NCI-H2171 (cell line): ENCODE measurements at places on chromosomes 13 and 19.
A peak's percentile ranks its signal among the peaks of the same experiment; 100 is the strongest.

DNA sequence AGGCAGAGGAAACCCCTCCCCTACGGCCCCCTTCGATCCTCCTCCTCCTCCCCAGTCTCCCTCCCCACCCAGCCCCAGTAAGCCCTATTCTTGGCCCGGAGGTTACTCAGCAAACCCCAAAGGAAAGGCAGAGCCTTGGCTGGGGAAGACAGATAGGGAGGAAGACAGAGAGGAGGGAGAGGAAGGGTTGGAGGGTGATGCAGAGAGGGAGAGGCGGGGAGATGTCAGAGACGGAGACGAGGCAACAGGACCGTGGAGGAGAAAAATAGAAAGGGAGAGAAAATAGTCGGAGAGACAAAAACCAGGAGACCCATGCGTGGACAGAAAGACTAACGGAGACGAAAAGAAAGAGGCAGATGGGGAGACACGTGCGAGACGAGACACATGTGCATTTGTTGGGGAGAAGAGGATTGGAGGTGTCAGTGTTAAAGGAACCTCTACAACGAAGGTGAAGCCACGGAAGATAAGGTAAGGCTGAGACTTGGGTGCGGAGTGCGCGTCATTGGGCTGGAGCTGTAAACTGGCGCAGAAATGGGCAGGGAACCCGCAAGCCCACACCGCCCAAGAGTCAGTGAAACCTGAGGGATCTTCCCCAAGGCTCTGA, 2.9 kb downstream of the TGFB1 start:
- DNase-seq = no peak

DNA sequence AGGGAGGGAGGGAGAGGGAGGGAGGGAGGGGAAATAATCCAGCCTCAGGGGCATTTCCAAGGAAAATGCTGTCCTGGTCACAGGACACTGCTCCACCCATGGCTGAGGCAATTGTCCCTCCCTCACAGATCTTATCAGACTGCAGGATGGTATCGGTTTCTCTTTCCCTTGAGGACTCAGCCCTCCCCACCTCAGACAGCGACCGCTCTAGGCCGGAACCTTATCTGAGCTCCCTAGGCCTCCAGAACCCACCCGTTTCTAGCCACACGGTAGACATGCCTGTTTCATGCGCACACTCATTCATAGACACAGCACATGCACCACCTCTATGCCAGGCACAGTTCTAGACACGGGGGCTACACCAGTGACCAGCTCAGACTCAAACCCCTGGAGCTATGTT, 10.0 kb upstream of the IZUMO2 start:
- DNase-seq = no peak

DNA sequence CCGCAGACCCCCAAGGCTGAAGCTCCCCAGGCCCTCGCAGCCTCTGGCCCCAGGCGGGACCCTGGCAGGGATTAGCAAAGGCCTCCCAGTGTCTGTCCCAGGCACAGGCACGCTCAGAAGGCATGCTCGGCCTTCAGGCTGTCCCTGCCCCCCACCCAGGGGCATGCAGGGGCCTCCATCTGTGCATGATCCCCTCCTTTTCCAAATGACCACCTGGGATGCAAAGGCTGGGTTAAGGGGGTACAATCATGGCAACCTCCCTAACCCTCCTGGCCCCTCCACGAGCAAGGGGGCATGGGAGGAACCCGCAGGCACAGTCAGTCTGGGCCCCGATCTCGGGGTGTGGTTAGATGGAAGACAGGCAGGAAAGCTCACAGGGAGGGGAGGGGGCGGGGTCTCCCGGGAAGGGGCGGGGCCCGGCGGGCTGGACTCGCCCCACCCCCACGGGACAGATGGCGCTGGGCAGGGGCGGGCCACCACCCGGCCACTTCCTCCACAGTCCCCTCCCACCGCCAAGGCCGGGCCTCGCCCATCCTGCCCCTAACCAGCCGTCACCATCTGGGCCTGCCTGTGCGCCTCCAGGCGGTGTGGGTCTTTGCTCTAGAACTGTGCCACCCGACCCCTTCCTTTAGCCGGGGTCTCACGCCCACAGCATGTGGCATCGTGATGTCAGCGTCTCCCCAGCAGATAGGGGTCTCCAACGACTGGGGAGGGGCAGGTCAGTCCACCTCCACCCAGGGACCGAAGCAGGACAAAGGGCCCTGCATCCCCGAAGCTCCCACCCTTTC, 7.0 kb upstream of the REXO1 start:
- peak; percentile 90 for DNase-seq

GRCh38 chr13:50417597-50417996, 402.4 kb downstream of the KCNRG start:
- no peak for DNase-seq

GRCh38 chr19:31113293-31113692, 235.9 kb downstream of the TSHZ3 start:
- no peak for DNase-seq

GRCh38 chr13:30679483-30680330, 55.6 kb upstream of the ALOX5AP start:
- DNase-seq = no peak

- no peak for DNase-seq
These were observed 96.1 kb downstream of the MYO16 start for GRCh38 chr13:108725471-108725870.

DNA sequence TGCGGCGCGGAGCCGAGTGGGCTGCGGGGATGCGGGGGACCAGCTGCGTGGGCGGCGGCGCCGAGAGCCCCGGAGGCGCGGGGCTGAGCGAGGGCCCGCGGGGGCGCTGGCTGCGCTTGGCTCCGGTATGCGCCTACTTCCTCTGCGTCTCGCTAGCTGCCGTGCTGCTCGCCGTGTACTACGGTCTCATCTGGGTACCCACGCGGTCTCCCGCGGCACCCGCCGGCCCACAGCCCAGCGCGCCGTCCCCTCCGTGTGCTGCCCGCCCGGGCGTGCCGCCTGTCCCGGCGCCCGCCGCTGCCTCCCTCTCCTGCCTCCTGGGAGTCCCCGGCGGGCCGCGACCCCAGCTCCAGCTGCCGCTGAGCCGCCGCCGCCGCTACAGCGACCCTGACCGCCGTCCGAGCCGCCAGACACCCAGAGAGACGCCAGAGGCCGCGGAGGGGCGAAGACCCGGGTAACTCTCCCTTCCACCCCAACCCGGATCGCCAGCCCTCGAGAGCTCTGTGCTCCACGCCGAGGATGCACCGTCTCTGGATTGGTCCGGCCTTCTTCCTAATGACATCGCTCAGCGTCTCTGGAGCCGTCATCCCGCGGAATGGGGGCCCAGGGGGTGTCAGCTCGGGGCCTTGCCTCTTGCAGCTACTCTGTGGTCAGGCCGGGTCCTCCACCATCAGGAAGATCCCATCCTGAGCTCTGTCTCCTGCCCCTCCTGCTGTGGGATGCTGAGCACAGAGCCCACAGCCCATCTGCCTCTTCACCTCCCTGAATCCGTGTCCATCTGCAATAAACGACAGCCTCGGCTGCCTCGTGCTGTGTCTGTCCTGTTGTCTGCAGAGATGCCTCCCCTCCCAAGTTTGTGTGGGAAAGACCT, 441 bp downstream of the INAFM1 start:
- no peak for DNase-seq

GRCh38 chr13:41938918-41939317, 22.0 kb downstream of the VWA8 start:
- no peak for DNase-seq

DNA sequence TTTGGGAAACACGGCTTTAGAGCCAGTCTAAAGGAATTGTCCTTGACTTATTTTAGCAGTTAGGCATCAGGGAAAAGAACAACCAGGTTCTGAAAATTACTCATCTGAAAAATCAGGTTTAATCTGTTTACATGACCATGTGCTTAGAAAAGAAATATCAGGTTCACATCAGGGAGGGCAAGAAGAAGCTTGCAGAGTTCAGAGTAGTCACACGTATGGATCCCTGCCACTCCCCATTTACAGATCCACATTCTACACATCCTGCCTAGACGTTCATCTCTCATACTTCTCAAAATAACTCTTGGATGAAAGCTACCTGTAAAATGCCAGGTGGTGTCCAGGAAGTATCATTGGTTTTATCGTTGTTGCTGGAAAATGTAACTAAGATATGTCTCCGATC, 14.0 kb upstream of the PHF11 start:
- DNase-seq = no peak
